ENCODE measurements at places on chromosomes 2 and 18.

DNA sequence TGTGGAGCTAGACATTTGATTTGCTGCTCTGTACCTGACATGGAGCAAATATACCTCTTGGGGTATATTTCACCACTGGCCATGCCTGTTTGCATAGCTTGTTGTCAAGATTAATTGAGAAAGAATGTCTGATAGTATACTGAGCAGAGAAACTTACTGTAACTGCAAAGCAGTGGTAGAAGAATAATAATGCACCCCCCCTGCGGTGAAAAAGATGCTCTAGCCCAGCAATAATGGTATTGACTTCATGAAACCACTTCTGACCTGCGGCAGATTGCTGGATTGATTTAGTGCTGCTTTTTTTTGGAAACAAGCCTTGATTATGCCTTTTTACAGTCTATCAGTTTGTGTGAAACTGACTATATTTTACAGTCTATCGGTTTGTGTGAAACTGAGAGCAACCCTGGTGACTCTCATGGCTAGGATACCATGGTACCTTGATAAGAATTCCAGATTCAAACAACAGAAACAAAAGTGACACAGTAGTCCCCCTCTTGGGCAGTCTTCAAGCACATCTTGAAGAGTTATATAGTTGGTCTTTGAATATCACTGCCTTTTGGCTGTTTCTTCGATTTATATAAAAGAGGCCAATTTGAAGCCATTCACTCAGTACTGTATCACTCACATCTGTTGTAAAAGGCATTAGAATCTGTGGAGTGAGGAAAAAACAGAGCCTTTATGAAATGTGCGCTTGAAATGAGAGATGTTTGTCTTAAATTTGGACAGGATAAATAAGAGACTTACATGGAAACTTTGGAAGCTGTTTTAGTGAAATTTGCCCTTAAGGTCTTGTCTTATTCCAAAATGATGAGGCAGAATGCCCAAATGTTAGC, 102.5 kb downstream of the FMNL2 start:
- no peak for DNase-seq

DNA sequence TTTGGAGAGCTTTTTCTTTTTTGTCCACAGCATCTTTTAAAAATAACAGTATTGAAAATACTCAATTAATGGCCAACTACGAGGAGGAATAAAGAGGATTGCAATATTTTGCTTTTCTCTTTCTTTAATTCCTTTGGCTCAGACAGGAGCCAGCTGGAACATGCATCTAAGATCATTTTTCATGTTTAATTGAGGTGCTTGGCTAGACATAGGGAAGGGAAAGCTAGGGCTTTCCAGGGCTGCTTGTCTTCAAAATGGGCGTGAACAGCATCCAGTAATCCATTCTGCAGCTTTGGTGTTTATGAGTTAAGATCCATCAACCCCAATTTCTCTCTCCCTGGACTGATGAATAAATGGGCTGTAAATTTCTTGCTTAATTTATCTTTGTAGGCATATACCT, 323.0 kb downstream of the PTPRM start:
- no peak for DNase-seq

DNA sequence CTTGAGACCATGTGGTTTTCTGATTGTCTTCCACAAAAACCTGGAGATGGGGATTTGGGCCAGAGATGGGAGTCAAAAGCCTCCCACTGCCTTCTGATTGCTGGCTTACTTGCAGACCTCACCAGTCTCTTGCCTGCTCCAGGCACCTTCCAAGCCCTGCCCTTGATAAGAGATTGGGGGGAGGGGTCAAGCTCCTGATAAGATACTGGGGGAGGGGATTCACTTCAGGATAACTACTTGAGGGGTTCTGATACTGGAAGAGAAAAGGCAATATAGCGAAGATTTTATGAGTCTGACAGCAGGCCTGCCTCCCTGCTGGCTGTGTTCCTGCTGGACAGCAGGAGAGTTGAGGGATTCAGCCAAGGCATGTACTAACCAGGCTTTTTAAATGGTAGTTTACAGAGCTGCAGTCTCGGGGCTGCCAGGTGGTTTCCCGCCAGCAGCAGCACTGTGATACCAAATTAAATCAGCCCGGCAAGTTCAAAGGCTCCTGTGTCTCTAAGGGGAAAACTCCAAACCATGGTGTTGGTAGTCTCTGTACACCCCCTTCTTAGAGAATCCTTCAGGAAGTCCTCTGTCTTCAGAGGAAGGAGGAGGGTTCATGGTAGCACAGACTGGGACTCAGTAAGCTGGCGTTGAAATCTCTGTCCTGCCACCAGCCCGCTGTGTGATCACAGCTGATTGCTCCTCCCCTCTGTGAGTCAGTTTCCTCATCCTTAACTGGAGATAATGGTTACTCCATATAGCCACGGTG, 58.3 kb downstream of the FBXO36 start:
- DNase-seq, result peak; percentile 59

- no peak for DNase-seq
These were observed 49.0 kb upstream of the BIN1 start for GRCh38 chr2:127155947-127156346.

DNA sequence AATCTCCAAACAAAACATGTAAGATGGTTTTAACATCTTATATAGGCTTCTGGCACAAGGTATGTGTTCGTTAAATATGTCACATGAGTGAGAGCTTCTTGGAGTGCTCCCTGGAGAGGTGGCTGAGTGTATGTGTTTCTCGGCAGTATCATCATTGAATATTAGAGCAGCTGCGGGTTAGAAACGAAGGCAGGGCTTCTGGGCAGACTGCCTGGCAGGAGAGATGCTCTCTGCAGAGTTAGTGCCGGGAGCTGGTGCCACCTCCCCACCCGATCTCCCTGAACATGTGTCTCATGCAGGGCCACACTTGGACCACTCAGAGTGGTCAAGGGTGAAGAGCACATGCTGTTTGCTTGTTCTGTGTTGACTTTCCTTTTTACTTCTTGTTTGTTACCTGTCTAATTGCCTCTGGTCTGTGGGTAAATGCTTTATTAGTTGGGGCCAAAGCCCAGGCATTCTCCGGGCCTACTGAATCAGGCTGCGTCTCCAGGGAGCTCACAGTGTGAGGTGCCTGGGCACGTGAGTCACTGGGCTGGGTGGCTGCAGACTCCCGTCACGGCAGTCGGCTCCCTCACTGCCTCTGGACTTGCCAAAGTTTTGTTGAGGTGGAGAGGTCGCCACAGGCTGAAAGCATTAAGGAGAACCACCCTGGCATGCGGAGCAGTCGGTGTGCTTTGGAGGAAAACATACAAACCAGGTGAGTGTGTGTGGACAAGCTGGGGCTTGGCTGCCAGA, 246.6 kb downstream of the FHOD3 start:
- no peak for DNase-seq

DNA sequence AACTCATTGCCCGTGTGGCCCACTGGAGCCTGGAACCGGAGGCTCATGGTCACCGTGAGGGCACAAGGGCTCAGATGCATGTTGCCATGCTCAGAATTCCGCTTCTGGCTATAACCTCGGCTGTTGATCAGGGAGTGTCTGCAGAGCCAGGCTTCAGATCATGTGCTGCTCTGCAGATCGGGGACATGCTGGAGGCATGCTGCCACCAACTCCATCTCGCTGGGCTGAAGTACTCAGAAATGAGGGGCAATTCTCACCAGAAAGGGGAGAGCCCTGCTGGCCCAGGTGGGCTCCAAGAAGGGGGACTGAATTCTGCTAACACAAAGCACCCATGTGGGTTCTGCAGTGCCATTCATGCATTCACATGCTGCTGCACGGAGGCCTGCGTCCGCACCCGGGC, 269.2 kb upstream of the PXDN start:
- no peak for DNase-seq

DNA sequence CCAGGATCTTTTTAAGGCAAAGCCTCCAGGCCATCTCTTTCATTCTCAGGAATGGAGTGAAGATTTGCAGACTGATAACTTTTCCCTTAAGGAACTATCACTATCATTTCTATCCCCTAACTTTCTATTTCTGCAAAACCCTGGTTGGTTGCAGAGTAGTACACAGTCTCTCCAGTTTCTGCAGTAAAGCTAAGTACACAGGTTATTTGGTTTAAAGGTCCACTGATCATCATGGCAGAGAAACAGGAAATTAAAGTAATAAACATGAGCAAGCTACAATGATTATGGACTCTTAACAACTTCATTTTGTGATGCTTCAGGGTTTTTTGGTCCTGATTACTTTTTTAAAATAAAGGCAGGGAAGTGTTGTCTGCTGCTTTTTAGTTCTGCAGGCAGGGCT, 890.0 kb upstream of the DDX18 start:
- DNase-seq, result no peak

DNA sequence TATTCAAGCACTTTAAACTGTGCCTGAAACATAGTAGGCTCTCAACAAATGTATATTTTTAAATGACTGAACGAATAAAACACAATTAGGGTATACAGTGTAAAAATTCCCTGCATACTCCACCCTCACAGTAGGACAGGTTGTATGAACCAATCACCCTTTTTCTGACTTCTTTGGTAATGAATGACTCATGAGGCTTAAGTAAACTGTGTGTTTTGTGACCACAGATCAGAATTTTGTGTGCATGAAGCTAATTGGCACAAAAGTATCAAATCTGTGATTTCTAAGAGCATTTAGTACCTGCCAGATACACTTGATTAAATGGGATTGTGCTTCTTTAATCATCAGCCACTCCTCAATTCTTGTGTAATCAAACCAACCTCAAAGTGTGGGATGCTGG, 109.9 kb upstream of the MAP4K3 start:
- DNase-seq, result no peak

DNA sequence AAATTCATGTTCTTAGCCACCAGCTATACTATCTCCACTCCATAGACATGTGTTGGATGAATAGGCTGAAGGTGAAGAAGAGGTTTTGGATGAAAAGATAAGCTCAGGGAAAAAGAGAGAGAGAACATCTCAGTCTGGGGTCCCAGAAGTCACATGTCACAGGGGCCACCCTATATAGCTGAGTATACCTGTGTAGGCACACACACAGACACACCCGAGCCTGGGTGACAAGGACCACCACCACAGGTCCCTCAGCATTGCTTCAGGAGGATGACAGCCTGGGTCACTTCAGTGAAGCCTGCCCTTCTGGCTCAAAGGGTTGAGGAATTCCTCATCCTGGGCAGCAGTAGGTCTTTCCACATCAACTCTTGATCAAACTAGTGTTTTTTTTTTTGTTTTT, 56.2 kb downstream of the POLR1A start:
- no peak for DNase-seq

- DNase-seq, result no peak
These were observed 18.8 kb upstream of the RMP24 start for GRCh38 chr18:35953688-35954087.

DNA sequence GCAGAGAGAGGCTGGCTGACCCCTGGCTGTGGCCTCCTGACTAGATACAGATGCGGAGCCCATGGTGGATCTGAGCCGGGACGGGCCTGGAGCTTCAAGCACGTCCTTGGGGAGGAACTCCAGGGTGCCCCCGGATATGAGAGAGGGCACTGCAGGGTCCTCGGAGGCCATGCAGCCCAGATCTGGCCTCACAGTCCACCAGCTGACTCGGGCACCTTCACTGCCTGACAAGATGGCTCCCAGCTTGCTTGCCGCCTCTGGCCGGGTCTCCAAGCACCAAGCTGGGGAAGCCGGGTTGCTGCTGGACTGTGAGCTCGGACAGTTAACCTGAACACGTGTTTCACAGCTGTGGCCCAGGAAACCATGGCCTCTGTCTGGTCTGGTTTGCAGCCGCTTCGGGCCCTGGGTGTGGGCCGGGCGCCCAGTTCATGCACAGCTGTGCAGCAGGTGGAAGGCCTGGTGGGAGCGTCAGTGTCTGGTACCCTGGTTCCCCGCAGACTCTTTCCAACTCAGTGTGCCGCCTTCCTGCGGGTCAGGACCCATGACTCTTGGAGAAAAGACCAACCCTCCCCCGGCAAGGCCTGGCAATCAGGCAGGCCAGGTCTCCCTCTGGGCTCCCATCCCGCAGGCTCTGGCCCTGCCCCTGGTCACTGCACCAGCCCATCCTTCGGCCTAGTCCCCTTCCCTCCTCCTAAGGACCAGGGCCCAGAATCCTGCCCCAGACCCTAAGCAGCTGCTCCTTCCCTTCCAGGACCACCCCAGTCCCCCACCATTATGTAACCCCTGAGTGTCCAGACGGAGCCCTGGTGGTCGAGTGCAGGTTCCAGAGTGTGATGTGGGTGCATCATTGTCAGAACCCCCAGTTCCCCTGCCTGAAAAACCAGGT, 74.6 kb upstream of the OTOS start:
- no peak for DNase-seq

- no peak for DNase-seq
These were observed 1.3 kb upstream of the LYPD1 start for GRCh38 chr2:132671151-132671835.

GRCh38 chr2:119223521-119224390, at the start of gene STEAP3:
Gene STEAP3, plus strand, starts transcription at chr2:119223834. Its CDS starts 7,179 bp downstream, at chr2:119231013.
- DNase-seq, result peak; percentile 80

- DNase-seq, result no peak
These were observed 123.2 kb downstream of the LYPD6B start for GRCh38 chr2:149161481-149162225.

DNA sequence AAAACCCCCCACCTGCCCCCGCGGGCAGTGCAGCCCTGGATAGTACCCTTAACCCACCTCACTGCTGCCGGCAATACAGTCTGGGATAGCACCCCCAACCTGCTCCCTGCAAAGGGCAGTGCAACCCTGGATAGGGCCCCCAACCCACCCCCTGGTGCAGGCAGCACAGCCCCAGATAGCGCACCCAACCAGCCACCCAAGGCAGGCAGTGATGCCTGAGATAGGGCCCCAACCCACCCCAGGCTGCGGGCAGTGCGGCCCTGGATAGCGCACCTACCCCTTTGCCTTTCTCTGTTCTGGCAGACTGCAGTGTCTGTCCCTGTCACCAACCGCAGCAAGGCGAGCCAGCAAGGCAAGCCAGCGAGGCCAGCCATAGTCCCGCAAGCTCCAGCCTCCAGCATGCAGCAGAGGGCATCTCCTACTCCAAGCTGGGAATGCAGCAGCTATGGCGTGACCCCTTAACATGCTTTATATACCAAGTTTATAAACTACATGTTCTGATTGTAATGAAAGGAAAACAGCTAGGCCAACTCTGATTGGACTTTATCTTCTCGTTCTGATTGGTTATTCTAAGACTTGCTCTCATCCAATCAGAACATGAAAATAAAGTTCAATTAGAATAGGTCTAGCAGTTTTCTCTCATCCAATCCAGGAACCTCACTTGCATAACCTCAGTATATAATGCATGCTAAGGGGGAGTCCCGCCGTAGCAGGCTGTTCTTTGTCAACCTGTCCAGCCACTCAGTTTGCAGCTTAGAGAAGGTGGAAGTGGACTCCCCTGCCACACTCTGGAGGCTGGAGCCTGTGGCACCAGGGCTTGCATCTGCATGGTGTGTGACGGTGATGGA, 34.1 kb upstream of the ANKRD62 start:
- peak; percentile 40 for DNase-seq

- DNase-seq, result no peak
These were observed 27.0 kb downstream of the ZNF892 start for GRCh38 chr2:95234286-95234785.

- DNase-seq, result no peak
These were observed 298.6 kb upstream of the MAP2 start for GRCh38 chr2:209125291-209125690.

DNA sequence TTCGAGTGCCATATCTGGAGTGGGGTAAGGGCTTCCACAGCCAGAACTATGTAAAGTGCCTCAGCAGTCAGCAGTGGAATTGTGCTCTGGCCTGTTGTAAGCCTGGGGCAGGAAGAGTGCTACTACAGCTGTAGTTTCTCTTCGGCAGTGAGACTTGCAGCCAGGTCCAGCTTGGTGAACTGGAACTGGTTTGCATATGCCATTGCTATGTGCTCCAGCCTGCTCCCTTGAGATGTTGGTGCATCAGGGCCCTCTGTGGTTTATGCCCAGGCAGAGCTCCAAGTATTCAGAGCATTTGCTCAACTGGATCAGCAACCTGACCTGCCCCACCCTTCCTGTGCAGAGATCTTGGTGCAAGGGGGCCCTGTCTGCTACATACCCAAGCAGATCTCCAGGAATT, 47.8 kb downstream of the ZNF804A start:
- DNase-seq, result no peak
